ENCODE measurements at places on chromosomes 7 and 10. TPM values are rescaled to one million over a fixed set of nuclear protein-coding genes. Genes with fewer than 3 reads are reported as not detected.

SPDYE9 gene
- not detected for total RNA-seq

DNAJB6 gene
- 110 TPM for total RNA-seq

DNAH11 gene
- total RNA-seq: 0.91 TPM

ZCCHC24 gene
- total RNA-seq: 2.8 TPM

ELMO1 gene
- not detected for total RNA-seq

PLXDC2 gene
- total RNA-seq: 10.6 TPM

SLC16A12 gene
- 0.09 TPM for total RNA-seq

RNF148 gene
- total RNA-seq: 0.63 TPM

KIAA1549 gene
- 7.1 TPM for total RNA-seq

AGAP9 gene
- total RNA-seq: 15.6 TPM

SERPINE1 gene
- total RNA-seq: 56.7 TPM

TAS2R3 gene
- total RNA-seq: 2.7 TPM

CLDN4 gene
- total RNA-seq: 0.28 TPM

NXPH1 gene
- not detected for total RNA-seq

WDFY4 gene
- not detected for total RNA-seq

IKZF1 gene
- total RNA-seq: not detected

CDC14C gene
- total RNA-seq: not detected

SLC35B4 gene
- 18.6 TPM for total RNA-seq

CLEC2L gene
- total RNA-seq: not detected

GHRHR gene
- not detected for total RNA-seq

EMX2 gene
- not detected for total RNA-seq

NODAL gene
- not detected for total RNA-seq

Measured in MCF 10A (cell line).